ENCODE measurements at places on chromosomes 16 and 17.

- no peak for DNase-seq
Observed at GRCh38 chr16:53154513-53154912, 99.7 kb downstream of the CHD9 start.

DNA sequence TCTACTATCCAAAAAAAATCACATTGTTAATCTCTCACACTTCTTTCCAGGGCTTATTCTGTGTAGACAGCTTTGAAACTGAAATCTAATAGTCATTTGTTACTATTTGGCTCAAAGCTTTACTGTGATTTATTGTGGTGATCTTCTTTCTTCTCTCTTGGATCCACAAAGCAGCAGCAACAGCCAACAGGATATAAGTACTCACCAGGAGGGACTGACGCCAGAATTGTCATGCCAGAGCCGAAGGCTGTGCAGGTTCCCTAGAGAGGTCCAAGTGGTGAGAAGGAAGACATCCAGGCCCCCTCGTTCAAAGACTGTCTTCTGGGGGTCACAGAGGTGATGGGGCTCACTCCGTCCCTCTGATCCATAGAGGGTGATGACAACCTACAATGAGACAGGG lies 33.3 kb downstream of the PKD1L3 start:
- DNase-seq = no peak

GRCh38 chr17:74113952-74114351 lies 89.5 kb upstream of the RPL38 start:
- no peak for DNase-seq

GRCh38 chr16:63337264-63337663 lies 1301.0 kb upstream of the CDH8 start:
- no peak for DNase-seq

GRCh38 chr17:66177048-66177447 lies 14.9 kb downstream of the CEP112 start:
- DNase-seq = no peak

- DNase-seq = no peak
Observed at GRCh38 chr17:17883801-17884200, 47.0 kb upstream of the SREBF1 start.

GRCh38 chr17:65487161-65487560 lies 74.3 kb downstream of the AXIN2 start:
- no peak for DNase-seq

DNA sequence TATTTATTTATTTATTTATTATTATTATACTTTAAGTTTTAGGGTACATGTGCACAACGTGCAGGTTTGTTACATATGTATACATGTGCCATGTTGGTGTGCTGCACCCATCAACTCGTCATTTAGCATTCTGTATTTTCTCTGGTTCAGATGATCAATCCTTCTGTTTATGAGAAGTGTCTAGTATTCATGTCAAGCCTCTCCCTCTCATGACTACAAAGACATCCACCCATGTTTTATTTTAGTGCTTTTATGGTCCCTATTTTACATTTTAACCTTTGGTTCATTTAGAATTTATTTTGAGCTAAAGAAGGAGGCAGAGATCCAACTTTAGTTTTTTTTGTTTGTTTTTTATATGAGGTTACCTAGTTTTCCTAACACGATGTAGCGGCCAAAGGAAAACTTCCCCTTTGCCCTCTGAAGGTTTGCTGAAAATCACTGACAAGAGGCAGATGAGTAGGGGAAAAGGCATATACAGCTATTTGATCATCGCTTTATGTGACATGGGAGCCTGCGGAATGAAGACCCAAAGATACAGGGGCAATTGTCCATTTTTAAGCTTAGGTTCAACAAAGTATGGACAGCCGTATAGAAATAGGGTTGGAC lies 22.4 kb upstream of the AQP8 start:
- DNase-seq = no peak

DNA sequence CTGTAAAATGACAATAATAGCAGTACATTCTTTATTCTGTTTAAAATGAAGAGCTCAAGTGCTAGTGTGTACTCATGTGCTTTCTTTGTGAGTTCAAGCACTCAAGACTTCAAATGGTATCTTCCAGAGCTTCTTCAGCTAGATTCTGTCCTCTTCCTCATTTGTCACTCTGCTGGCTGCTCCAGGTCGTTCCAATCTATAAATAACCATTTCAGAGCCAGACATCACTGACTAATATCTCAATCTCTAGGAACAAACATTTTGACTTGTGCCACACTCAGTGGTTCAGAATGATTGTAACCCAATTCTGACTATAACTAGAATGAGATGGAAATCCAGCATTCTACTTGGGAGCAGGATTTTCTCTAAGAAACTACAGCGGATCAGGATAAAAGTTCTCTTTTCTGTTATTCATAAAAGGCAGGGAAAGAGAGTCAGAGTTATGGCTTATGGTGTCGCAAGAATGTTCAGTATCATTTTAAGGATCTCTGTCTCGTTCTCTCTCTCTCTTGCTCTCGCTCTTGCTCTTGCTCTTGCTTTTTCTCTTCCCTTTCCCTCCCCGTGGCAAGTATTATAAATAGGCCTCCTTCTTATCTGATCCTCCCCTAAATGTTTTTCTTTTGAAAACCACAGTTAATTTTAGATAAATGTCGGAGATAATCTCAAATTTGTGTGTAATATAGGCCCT lies 116.3 kb upstream of the MAF start:
- no peak for DNase-seq

DNA sequence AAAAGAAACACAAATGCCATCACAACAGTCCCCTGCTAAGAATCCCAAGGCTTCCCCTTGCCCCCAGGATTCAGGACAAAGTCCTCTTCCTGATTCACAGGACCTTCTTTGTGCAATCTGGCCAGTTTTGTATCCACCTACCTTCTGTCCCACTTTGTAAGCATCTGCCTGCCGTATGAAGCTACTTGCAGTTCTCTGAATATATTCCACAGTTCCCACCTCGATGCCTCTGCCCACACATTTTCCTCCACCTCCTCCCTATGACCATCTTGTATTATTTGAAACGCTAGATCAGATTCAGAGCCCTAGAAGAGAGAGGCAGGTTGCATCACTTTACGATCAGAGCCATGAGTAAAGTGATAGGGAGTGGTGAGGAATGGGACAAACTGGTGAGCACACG lies 159.2 kb upstream of the XYLT1 start:
- DNase-seq = no peak

DNA sequence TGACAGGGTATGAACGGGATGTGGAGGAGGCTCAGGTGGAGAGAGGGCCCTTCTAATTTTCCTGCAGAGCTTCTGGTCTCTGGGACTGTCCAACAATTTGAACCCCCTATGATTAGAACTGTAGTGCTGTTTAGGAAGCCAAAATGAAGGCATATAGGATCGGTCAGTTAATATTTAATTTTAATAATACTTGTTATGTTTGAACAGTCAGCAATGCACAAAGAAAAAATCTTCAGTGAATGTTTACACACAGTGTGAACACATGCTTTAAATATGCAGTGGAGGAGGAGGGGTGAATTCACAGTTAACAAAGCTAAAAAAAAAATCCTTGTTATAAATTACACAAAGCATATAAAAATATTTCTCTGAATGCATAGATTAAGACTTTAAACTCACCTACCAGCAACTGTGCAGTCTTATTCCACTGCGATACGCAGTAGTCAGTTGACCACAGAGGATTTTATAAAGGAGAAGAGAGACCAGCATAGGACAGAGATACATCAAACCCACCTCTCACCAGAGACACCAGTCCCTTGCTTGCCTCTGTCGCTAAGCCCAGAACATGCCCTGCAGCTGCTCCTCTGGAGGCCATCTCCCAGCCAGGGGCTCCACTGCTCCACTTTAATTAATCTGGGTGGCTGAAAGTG lies 14.6 kb downstream of the ANKRD40 start:
- DNase-seq = no peak

GRCh38 chr17:64171041-64171440 lies 41.1 kb upstream of the ERN1 start:
- no peak for DNase-seq

GRCh38 chr17:37090941-37091340 lies 142.2 kb downstream of the AATF start:
- DNase-seq = no peak

- peak; percentile 2 for DNase-seq
Observed at GRCh38 chr17:51611585-51611984, 351.2 kb downstream of the UTP18 start.

GRCh38 chr17:42740699-42741098 lies 4.1 kb downstream of the EZH1 start:
- DNase-seq = no peak

GRCh38 chr17:11803231-11803969 lies 193.9 kb downstream of the ZNF18 start:
- DNase-seq = no peak

DNA sequence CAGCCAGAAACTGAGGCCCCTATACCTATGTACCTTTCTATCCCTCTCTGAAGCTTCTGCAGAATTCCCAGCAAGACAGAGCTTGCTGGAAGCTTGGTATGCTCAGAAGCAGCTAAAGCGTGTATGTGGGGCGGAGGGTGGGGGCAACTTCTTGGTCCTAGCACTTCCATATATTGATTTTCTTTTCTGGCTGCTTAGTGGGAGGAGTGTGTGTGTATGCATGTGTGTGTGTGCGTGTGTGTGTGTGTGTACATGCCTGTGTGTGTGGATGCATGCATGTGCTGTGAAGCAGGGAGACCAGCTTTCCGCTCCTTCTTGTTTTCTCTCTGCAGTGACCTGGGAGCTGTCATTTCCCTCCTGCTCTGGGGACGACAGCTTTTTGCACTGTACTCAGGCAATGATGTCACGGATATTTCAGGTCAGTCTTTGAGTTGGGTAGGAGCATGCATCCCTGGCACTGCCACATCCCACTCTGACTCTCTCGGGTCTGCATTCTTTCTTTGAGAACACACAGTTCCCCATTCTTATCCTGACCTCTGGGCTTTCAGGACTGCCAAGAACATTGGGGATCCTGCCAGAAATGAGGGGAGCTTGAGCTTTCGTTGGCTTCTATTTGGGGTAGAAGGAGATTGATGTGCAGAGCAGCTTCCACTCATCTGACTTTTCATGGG lies 10.7 kb downstream of the HPR start:
- DNase-seq = peak; percentile 70

- DNase-seq = peak; percentile 47
Observed at GRCh38 chr17:11644265-11645212, 46.3 kb downstream of the DNAH9 start.

GRCh38 chr16:660459-661183 lies 7.3 kb upstream of the RHOT2 start:
- peak; percentile 90 for DNase-seq

DNA sequence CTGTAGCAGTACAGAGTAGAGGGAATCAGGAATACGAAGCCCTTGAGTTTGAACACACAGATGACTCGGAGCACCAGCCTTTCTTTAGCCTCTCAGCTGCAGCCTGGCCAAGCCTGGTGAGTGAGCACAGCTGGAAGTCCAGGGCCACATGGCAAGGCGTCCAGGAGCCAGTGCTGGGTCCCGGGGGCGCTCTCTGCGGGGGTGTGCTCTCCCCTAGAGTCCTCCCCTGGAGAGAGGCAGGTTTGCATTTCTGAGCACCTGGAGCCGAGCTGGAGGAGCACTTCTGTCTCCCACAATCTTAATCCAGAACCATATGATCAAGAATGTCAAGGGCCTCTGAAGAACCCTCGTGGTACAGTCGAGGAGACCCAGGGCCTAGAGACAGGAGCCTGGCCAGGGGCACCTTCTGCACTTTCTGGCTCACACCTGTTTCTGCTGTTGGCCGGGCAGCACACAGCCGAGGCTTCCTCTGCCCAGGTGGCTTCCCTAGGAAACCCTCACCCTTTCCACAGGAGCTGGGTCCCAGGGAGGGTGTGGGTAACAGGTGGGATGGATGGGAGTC lies 78.3 kb downstream of the PLD6 start:
- DNase-seq = no peak

GRCh38 chr17:62163847-62164246 lies 98.8 kb upstream of the MED13 start:
- no peak for DNase-seq

- no peak for DNase-seq
Observed at GRCh38 chr16:53515259-53515658, 12.2 kb upstream of the AKTIP start.

GRCh38 chr17:36008998-36009665 lies 7.8 kb upstream of the CCL15 start:
- no peak for DNase-seq

DNA sequence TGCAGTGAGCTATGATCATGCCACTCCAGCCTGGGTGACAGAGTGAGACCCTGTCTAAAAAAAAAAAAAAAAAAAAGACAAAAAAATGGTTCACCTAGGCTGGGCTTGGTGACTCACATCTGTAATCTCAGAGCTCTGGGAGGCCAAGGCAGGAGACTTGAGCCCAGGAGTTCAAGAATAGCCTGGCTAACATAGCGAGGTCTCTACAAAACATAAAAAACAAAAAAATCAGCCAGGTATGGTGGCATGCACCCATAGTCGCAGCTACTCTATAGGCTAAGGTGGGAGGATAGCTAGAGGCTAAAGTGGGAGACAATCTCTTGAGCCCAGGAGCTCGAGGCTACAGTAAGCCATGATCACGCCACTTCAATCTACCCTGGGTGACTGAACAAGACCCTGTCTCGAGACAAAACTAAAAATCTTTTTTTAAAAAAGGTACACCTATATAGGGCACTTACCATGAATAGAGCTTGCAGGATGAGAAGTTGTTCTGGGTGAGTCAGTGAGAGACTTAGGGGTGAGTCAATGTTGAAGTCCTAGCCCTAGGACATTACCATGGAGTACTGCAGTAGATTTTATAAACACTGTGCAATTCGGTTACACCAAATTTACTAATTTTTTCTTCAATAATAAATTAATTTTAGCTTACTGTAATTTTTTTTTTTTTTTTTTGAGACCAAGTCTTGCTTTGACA lies 19.0 kb downstream of the USP32 start:
- no peak for DNase-seq
